ENCODE measurements at places on chromosomes 3 and 15. TPM values are rescaled to one million over a fixed set of nuclear protein-coding genes. Genes with fewer than 3 reads are reported as not detected.

GRCh38 chr15:82039871-82040270 lies 5.9 kb downstream of the MEX3B start:
- no peak for DNase-seq

DNA sequence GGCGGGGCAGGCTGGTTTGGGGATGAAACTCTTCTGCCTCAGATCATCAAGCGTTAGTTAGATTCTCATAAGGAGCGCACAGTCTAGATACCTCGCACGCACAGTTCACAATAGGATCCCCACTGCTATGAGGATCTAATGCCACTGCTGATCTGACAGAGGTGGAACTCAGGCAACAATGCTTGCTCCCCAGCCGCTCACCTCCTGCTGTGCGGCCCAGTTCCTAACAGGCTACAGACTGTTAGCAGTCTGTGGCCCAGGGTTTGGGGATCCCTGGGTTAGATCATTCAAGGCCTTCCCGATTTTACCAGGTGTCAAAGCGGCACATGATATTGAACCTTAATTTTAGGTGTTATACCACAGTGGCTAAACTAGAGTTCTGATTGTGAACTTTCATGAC lies 232.8 kb downstream of the UBE2E2 start:
- DNase-seq, result peak; percentile 34

DNA sequence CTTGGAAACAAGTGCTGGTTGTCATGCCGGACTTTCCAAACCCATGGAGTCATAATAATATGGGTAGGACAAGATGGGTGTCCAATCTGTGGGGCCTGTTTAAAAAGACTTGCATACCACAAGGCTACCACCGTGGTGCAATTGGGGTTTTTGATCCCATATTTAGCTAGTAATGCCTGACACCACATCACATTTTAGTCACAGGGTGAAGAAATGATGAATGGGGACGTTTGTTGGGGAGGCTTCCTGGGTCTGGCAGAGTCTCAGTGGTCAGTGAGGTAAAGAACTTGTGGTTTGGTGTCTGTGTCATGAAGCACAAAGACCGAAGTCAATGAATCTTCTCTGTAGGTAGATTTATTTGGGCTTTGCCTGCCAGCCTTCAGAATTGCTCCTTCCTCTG lies 31.0 kb downstream of the P3H2 start:
- DNase-seq, result no peak

GRCh38 chr15:46280762-46281542 lies 646.1 kb downstream of the SQOR start:
- no peak for DNase-seq

- no peak for DNase-seq
Measured at GRCh38 chr3:112649478-112649735, 8.5 kb upstream of the CCDC80 start.

DNA sequence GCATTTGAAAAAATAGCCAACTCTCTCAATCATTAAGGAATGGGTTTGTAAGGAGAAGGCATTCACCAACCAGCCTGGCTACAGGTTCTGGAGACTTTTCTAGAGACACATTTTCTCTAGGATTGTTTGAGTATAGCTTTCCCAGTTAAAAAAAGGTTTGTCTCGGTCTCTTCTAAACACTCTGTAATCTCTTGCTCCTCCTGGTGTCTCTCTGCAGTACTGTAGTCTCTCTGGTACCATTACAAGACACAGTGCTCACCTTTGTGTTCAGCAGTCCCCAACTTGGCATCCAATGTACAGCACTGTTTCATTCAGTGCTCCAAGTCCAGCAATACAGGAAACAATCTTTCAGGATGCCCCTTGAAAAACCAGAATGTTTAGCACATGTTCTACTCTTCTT lies 534.4 kb downstream of the ZNF385D start:
- DNase-seq, result no peak

DNA sequence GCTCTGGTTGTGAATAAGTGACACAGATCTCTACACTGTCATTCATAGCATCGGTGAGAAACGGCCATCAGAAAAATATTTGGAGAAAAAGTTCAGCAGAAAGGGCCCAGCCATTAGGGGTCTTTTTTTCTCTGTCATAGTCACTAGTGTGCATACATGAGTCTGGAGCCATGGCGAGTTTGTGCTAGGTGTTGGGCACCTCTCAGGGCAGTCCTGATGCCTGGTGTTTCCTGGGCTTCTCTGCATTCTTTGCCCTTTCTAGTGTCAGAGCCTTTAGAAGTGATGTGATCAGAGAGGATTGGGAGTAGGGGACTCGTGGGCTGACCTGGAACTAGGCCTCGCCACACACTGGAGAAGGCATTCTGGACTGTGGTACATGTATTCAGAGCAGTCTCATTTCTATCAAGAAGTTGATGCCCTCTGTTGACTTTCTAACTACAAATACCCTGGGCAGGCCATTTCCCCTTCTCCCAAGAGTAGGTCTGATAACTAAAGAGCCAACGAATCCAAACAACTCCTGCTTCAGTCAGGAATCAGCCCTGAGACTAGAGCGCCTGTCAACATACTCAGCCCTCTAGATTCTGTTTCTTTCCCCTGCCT lies 1.6 kb downstream of the KY start:
- no peak for DNase-seq

SLC7A14 gene
- not detected for total RNA-seq

TMEM212 gene
- total RNA-seq, result not detected

CHRD gene
- total RNA-seq, result not detected

GRCh38 chr3:106829206-106829605 lies 548.0 kb upstream of the CCDC54 start:
- DNase-seq, result no peak

- no peak for DNase-seq
Measured at GRCh38 chr3:13093687-13094086, 20.5 kb upstream of the IQSEC1 start.

DNA sequence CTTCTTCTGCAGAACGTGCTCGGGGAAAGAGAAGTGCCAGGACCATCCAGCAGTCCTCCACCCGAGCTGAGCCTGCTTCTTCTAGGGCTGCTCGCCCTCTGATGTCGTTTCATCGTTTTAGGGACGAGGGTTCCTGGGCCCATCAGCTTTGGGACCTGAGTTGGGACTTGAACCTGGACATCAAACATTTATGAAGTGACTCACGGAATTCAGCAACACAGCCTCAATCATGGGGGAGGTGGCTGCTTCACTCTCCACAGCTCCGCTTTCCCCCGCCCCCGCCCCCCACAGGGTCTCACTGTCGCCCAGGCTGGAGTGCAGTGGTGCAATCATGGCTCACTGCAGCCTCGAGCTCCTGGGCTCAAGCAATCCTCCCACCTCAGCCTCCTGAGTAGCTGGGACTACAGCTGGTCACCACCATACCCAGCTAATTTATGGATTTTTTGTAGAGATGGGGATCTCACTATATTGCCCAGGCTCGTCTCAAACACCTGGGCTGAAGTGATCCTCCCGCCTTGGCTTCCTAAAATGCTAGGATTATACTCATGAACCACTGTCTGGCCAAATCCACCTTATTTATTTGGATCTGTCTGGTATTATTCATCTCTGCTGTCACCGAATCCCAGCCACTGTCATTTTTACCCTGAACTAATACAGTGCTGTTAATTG lies 725 bp upstream of the SCAMP2 start:
- no peak for DNase-seq

GRCh38 chr3:40341671-40342070 lies 32.2 kb downstream of the EIF1B start:
- no peak for DNase-seq

- DNase-seq, result no peak
Measured at GRCh38 chr3:170750478-170750830, 119.5 kb downstream of the RPL22L1 start.

- DNase-seq, result no peak
Measured at GRCh38 chr15:86916671-86917360, 837.1 kb downstream of the AGBL1 start.

GRCh38 chr3:143565951-143566350 lies 282.3 kb downstream of the SLC9A9 start:
- no peak for DNase-seq

CLDN11 gene
- total RNA-seq, result not detected

DNA sequence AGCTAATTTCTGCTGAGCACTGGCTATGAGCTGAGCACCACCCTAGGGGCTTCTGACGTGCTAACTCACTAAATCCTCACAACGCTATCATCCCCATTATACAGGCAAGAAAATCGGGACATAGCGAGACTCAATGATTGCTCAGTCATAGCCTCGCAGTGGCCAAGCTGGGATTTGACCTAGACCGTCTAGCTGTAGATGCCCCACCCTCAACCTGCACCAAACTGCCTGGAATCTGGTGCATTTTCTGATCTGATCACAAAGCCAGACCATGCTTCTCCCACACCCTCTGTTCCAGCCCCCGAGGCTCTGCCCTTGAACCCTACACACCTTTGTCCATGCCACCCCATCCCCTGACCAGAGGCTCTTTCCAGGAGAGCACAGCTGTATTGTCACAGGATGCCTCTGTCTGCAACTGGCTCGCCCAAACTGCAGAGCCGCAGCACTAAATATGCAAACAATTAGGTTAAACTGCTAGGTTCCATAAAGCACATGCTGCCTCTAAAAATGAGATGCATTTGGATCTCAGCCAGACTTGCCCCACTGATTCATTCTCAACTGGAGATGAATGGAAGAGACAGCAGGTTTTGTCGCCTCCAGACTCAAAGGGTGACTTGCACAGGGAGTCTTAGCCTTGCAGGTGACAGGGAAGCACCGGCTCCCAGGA lies 95.2 kb downstream of the NUP210 start:
- no peak for DNase-seq

DYNLT2B gene
- 11.8 TPM for total RNA-seq

- DNase-seq, result no peak
Measured at GRCh38 chr15:25345943-25346342, 92.9 kb downstream of the UBE3A start.

- DNase-seq, result peak; percentile 64
Measured at GRCh38 chr3:19348941-19349564, 200.7 kb downstream of the KCNH8 start.

SLC22A14 gene
- not detected for total RNA-seq

PLOD2 gene
- total RNA-seq, result 2.0 TPM

- peak; percentile 67 for DNase-seq
Measured at GRCh38 chr3:150412561-150413231, 4.6 kb downstream of the TSC22D2 start.

DNA sequence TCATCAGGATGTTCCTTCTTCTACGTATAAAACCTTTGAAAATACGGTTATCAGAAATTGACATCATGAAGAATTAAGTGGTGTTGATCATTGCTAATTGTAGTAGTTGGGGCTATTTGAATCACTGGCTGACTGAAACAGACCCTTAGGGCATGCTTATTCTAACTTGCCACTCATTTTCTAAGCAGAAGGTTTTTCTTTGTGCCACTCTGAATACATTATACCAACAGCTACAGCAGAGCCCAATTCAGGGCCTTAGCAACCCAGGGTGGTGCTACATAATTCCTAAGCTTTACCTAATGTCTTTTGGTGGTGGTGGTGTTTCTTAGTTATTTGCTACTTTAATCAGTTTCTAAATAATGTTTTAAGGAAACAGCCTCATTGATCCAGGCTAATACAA lies 524.2 kb downstream of the NLGN1 start:
- no peak for DNase-seq

- DNase-seq, result no peak
Measured at GRCh38 chr3:112640276-112640929, 540 bp downstream of the CCDC80 start.

GRCh38 chr3:123202451-123202850 lies 708 bp downstream of the SEC22A start:
- peak; percentile 67 for DNase-seq

GRCh38 chr3:42476225-42477125 lies 26.0 kb upstream of the VIPR1 start:
- DNase-seq, result no peak

ECT2 gene
- total RNA-seq, result 40.4 TPM

- DNase-seq, result no peak
Measured at GRCh38 chr15:54559405-54560069, 581.3 kb downstream of the UNC13C start.

GOLGA8S gene
- 0.07 TPM for total RNA-seq

ZDHHC23 gene
- 2.4 TPM for total RNA-seq

DNA sequence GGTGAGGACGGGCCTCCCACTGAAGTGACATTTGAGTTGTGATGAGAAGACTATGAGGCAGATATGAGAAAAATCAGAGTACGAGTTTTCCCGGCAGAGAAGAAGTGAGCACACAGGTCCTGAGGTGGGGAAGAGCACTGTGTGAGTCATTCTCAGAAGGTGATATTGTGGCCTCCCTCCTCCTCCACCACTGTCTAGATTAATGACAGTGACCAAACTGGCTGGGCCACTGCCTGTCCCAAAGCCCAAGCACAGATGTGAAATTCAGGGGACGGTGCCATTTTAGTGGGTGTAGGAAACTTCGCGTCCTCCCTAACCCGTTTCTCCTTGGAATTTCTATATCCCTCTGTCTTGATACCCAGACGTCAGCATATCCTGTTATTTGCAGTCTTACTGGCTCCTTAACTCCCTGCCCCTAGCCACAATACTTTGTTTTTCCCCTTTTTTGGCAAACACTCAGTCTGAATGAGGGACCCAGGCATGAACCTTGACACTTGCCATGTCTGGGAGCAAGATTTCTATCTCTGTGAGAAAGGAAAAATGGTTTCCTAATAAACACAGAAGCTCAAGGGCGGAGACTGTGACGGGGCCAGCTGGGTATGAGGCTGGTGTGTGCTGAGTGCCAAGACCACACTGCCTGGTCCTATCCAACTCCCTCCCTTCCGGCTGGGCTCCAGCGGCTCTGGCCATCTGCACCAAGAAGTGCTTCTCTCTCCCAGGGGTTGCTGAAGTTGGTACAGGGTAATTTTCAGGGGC lies 15.2 kb downstream of the PRICKLE2 start:
- DNase-seq, result no peak

SPTSSB gene
- not detected for total RNA-seq

GOLGA8N gene
- total RNA-seq, result 4.1 TPM

All from activated CD4-positive, alpha-beta T cell treated with anti-CD3 and anti-CD28 coated beads, Interleukin-2, amount 10 ng/mL, durations not matched to agents 24 days and 14 days (primary cell).